H7 (cell line): ENCODE measurements at places on chromosomes 5 and 9.

- DNase-seq, result no peak
Observed at GRCh38 chr5:51821697-51822096, 438.4 kb downstream of the ISL1 start.

- peak; percentile 31 for DNase-seq
Observed at GRCh38 chr9:126692759-126693427, 79.2 kb downstream of the LMX1B start.

DNA sequence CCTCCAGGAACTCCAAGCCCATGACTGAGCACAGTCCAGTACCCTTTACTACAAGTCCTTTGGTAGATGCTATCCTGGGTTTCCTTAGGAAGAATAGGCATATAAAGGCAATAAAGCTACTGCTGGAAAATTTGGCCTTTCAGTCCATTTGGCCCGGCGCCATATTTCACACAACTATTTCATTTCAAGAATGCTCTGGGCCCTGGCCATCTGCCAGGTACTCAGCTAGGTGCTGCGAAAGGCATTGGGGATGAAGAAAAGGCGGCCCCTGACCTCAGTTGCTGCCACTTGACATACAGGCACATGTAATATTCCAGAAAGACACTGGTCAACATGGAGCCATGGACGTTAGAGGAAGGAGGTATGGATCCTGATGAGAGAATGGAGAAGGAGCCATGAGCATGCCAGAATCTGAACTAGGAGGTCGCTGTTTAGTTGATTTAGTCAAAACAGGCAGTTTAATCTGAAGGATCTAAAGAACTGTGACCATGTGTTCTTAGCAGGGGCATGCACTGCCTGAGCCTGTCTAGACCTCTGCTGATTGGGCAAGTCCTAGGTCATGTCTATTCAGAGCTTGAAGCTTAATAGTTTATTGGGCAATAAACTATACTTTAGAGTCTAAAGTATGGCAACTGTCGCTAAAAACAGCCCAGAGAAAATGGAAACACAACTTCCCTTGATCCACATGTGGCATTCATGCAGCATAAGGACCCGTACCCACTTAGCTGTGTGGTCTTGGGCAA, 149.3 kb downstream of the MELK start:
- DNase-seq, result no peak

GRCh38 chr9:19490269-19490668, 81.5 kb downstream of the ACER2 start:
- no peak for DNase-seq

DNA sequence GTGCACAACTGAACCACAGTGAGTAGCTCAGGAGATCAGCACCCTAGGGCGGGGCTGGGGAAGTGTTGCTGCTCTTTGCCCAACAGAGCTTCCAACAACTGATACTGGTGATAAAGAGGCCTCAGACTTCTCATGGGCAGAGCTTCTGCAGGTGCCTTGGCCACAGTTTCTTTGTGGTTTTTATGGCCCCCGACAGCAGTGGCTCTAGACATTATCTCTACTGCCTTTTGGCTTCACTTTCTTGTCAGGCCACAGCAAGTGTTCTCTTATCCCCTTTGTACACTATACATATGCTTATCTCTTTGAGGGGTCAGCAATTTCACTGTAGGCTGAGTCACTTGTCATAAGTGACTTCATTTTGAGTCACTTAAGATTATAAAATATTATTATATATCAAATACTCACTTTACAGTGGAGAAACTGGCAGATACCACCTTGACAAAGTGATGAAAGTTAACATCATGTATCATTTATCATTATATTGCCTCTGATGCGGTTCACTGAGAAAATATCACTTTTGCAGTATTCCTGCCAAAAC, 90.9 kb upstream of the COX7C start:
- DNase-seq, result no peak

DNA sequence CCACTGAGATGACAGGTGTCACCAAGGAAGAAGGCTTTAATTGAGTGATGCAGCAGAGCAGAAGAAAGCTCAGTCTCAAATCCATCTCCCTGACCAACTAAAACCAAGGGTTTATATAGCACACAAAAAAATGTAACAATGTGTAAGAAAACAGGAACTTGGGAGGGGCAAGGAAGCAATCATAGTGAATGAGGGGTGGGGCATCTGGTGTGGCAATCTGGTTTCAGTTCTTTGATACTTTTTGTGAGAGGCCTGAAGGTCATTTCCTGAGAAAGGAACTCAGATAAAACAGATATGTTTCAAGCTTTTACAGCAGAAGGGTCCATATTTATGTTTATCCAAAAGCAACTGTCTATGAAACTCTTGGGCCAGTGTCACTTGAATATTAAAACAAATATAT, 19.7 kb downstream of the CD180 start:
- DNase-seq, result no peak

DNA sequence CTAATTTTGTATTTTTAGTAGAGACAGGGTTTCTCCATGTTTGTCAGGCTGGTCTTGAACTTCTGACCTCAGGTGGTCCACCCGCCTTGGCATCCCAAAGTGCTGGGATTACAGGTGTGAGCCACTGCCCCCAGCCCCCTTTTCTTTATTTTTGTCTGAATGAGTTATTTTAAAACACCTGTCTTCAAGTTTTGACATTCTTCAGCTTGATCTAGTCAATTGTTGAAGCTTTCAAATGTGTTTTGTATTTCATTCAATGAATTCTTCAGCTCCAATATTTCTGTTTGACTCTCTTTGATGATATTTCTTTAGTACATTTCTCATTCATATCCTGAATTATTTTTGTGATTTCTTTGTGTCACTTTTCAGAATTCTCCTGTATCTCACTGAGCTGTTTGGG, 486.2 kb downstream of the DMAC1 start:
- DNase-seq, result no peak

DNA sequence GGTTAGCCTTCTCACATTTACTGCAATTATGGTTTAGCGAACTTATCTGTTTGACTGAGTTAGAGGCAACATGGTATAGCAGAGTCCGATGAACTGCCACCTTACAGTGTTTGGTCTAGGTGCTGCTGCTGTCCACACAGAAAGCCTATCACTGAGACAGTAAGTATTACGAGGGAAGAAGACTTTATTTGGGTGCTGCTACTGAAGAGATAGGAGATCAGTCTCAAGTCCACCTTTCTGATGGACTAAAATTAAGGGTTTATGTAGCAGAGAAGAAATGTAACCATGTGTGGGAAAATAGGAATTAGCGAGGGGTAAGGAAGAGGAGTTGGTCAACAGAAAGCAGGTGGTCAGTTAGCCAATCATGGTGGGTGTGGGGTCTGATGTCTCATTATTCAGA, 109.7 kb downstream of the ZSWIM6 start:
- DNase-seq, result no peak

DNA sequence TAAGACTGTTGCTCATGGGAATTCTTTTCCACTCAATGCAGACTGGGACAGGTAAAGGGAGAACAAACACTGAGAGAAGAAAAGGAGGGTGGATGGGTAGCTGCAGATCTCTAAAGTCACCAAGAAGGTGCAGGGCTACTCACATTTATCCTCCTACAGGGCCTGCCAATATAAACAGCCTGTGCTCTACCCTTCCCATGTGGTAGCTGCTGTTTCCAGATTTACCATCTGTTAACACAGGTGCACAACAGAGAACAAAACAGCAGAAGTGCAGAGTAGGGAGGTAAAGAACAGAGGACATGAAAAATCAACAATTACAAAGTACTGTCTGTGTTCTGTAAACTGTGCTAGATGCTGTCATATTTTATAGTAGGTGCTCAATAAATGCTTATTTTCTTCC, 26.0 kb downstream of the JAKMIP2 start:
- no peak for DNase-seq

GRCh38 chr5:74063821-74064220, 437.8 kb downstream of the ARHGEF28 start:
- no peak for DNase-seq

GRCh38 chr5:53429706-53430105, 50.7 kb upstream of the FST start:
- no peak for DNase-seq

GRCh38 chr9:126698756-126699155, 85.0 kb downstream of the LMX1B start:
- peak; percentile 16 for DNase-seq

DNA sequence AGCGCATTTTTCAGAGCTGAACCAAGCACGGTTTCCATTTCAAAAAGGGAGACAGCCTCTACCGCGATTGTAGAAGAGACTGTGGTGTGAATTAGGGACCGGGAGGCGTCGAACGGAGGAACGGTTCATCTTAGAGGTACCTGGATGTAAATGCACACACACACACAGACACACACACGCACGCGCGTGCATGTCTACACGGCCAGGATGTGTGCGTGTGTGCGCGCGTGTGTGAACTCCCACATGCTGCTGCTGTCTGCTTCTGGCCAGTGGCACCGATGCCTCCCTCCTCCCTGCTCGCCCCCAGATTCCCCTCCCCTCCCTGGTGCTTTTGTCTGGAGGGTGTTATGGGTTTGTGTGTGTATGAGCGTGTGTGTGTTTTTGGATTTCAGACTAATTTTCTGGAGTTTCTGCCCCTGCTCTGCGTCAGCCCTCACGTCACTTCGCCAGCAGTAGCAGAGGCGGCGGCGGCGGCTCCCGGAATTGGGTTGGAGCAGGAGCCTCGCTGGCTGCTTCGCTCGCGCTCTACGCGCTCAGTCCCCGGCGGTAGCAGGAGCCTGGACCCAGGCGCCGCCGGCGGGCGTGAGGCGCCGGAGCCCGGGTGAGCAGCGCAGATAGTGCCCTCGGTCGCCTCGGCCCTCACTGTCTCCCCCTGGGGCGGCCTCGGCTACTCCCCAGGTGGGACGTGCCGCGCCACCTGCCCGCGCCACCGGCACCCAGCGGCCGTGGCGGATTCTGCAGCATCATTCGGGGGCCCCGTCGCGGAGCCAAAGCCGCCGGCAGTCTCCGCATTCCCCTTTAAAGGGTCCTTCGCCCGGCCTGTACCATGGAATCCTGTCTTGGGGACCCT, at the start of gene NTRK2:
Gene NTRK2, plus strand, starts transcription at position 442 of the 850 bp plus-strand sequence. CDS start 1,020 bp downstream, outside the sequence.
- peak; percentile 81 for DNase-seq

DNA sequence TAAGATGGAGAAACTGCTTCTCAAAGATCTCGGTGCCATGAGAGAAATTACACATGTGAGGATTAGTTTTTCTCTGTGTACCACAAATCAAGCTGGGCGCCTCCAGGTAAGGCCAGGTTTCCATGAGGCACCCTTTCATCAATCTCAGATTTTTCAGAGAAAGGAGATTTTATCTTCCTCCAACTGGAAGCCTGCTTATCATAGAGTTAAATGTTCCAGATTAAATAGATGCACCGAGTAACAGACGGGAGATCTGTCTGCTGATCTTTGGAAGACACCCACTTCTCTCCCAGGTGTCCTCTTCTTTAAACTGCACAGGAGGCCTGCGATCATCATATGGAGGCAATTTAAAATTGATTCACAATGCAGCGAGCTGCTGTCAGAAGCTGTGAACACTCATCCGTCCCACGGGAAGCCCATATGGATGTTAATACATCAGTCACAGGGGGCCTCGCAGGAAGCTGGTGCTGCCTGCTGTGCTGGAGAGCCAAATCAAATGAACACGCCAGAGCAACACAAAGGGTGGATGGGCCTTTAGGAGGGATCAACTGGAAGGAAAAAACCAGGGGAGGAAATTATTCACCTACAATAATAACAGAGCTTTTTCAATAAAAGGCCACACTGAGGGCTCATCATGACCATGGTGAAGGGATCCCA, 93.3 kb downstream of the TLE1 start:
- peak; percentile 61 for DNase-seq

DNA sequence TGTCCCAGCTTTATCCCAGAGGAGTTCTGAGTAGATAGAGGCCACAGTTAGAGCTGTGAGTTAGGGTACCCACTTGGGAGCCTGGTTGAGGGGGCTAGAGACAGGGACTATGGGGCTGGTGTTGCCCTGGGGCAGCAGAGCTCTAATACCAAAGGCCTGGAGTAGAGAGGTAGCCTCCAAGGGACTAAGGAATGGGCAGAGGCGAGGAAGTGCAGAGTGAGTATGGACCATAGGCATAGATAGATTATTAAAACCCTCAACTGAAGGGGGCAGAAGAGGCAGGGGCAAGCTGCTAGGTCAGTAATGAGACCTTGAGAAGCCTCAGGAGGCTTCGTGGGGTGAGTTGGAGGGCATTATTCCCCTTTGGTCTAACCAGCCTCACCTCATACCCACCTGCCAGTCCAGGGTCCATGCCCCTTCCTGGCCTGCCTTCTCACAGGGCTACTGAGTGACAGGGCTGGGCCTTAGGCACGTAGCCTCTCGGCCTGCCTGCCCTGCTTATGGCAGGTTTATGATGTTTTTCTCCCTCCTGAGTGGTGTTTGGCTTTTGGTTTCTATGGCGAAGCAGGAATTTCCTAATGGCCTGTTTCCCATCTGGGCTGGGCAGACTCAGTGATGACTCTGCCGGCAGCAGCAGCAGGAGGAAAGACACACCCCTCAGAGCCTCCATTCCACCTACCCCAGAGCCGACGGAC, 8.0 kb downstream of the PDLIM4 start:
- peak; percentile 40 for DNase-seq
